ENCODE measurements at places on chromosomes 6 and 20. TPM values are rescaled to one million over a fixed set of nuclear protein-coding genes. Genes with fewer than 3 reads are reported as not detected.

- no peak for DNase-seq
Observed at GRCh38 chr6:26472549-26473290, 15.0 kb downstream of the BTN2A1 start.

DNA sequence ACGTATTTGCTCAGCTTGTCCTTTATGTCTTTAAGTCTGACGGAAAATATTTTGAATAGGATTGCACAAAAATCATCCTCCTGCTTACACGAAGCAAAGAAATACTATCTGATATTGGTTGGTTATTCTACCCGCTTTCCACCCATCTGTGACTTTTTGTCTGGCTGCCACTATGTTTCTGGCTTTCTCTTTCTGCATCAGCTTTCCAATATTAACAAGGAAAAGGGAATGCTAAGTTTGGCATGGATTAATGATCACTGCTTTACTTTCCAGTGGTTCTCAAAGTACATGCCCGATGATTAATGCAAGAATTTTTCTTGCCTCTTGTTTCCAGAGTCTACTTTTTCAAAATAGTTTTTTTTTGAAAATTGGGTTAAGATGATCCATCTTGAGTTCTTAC, 57.0 kb downstream of the RNF144B start:
- no peak for DNase-seq

Gene PEX3
- 18.9 TPM for total RNA-seq

- no peak for DNase-seq
Observed at GRCh38 chr6:156916130-156916801, 139.1 kb downstream of the ARID1B start.

GRCh38 chr6:77447254-77447653, 16.0 kb downstream of the HTR1B start:
- DNase-seq: no peak

GRCh38 chr6:14431385-14432330, 314.1 kb downstream of the CD83 start:
- DNase-seq: no peak

Gene SLC17A1
- total RNA-seq: not detected

- no peak for DNase-seq
Observed at GRCh38 chr20:33827634-33828325, 16.6 kb downstream of the CHMP4B start.

GRCh38 chr6:27145731-27146455, 101.6 kb upstream of the PRSS16 start:
- DNase-seq: peak; percentile 80

Gene SLC12A5
- total RNA-seq: 1.1 TPM

- no peak for DNase-seq
Observed at GRCh38 chr6:1995636-1996035, 249.8 kb downstream of the GMDS start.

- no peak for DNase-seq
Observed at GRCh38 chr20:52892023-52892422, 80.1 kb upstream of the TSHZ2 start.

Gene CRISP2
- not detected for total RNA-seq

DNA sequence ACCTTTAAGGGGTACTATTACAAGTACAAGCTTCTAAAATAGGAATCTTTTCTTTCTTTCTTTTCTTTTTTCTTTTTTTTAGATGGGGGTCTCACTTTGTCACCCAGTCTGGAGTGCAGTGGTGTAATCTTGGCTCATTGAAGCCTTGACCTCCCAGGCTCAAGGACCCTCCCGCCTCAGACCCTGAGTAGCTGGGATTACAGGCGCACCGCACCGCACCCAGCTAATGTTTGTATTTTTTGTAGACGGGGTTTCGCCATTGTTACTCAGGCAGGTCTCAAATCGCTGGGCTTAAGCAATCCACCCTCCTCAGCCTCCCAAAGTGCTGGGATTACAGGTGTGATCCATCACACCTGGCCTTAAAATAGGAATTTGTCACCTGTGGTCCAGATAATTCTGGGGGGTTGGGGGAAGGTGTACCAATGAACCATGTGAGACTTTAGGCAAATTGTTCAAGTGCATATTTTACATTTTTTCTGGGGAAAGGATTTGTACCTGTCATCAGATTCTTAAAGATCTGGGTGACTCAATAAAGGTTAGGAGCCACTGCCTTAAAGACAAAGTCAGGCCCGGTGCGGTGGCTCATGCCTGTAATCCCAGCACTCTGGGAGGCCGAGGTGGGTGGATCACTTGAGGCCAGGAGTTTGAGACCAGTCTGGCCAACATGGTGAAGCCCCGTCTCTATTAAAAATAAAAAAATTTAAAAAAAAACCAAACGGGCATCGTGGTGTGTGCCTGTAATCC, 19.7 kb upstream of the SYNJ2 start:
- DNase-seq: no peak

DNA sequence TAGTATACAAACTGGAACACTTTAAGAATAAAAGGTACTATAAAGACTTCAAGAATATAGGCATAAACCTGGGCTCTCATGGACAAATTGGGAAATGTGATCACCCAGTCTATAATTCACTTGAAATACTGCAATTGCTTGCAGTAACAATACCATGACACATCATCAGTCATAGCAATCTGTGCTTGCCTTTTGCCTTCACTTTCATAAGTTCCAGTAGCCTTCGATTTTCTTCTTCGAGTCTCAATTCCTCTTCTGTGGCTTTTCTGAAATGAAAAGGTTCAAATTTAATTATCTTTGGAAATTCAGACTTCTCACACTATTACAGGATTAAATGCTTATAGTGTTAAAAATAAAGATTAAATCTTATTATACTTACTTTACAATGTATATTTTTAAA, 96.3 kb upstream of the ZBTB24 start:
- no peak for DNase-seq

Gene MATN4
- total RNA-seq: not detected

- no peak for DNase-seq
Observed at GRCh38 chr6:79239536-79240168, 5.2 kb upstream of the HMGN3 start.

DNA sequence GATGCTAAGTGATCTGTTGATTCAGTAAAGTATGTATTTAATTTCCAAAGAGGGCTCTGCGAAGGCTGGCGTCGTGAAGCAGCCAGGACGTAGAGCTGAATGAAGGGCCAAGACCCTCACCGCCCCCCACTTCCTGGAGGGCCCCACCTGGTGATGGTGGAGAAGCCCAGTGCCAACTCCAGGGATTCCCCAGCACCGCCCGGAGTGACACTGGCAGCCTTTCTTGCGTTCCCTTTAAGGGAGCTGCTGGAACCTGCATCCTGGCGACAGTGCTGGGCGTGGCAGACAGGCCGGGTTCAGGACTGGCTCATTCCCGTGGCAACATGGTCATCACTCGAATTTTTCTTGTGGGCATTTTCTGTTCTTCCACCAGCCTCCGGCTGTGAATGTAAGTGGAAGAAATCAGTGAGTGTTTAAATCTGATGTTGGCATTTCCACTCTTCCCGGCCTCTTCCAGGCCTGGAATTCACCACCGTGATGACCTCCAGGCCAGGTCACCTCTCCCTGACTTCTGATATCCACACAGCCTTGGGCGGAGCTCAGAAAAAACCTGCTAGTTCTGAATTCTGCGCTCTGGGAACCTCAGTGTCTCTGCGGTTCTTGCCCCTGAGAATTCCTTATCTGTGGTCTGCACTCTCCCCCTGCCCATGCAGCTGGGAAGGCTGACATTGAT, 57.4 kb upstream of the DACT2 start:
- DNase-seq: peak; percentile 42

Gene FOXS1
- 4.3 TPM for total RNA-seq

GRCh38 chr20:50199703-50200102, 9.1 kb downstream of the CEBPB start:
- DNase-seq: no peak

GRCh38 chr6:49410564-49410963, 52.5 kb downstream of the MMUT start:
- no peak for DNase-seq

- DNase-seq: no peak
Observed at GRCh38 chr6:31622684-31623091, 2.2 kb downstream of the PRRC2A start.

Gene PDYN
- total RNA-seq: not detected

Gene NOX3
- total RNA-seq: not detected

- no peak for DNase-seq
Observed at GRCh38 chr6:63912887-63913286, 277.3 kb downstream of the PHF3 start.

DNA sequence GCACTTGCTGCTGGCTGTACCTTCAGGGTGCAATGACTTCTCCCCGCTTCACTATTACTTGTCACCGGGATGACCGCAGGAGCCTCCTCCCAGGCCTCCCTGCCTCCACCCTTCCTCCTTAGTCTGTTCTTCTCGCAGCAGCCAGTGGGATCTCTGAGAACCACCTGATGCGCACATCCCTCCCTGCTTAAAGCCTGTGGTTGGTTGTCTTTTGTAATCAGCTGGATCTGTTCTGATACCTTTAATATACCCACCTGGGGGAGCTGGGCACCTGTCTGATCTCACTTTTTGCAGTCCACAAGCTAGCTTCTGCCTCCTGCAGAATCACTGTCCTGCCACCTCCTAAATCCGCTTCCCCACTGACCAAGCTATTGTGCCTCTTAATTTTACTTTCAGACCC, 34.6 kb downstream of the TOX2 start:
- DNase-seq: no peak

DNA sequence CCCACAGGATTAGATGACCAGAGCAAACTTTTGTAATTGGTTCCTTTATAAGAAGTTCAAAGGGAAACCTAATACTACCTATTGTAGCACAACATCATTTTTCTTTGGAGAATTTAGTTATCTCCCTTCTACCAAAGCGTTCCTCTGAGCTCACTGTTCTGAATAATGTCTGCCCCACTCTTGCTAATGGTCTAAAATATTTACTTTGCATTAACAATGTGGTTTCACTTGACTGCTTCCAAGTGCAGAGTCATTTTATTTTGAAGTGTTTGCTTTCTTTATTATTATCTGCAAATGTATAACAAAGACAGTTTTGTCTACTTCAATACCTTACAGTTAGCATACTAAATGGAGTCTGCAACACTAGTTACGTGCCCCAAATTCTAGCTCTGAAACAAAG, 15.0 kb downstream of the TRAPPC3L start:
- DNase-seq: no peak

GRCh38 chr6:43193929-43194328, 11.9 kb downstream of the CUL9 start:
- DNase-seq: no peak

DNA sequence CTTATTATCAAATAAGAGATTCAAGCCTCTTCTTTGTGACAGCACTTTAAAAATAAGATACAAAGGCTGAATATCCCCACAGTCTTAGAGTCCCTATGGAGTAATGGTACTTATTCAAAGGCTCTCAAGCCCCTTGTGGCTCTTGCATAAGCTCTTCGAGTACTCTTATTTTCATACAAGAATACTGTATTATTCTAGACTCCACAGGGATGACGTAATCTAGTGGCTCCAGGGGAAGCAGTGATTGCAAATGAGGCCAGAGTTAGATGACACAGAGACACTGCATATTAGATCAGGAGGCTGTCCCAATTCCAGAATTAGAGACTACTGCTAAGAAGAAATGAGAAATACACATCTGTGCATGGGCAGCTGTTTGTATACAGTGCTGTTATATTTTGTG, 1195.9 kb upstream of the MAP3K7 start:
- DNase-seq: no peak

Gene AARS2
- 10.1 TPM for total RNA-seq

DNA sequence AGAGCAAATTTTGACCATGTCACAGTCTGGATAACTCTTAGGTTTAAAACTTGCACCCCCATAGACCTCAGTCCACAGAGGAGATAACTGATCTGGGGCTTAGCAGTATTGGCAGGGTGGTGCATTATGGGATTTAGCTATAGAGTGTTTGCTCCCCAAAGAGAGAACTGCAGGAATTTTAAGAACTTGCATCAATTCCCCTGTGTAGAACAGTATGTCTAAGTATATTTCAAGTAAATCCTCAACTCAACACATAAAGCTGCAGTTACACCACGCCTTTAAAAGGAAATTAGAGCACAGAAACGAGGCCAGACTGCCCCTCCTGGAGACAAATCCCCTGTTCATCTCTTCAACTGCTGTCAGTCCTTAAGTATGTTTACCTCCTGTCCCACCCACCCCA, 144.9 kb downstream of the TRMT11 start:
- DNase-seq: no peak

Gene TFAP2C
- total RNA-seq: 0.18 TPM

- DNase-seq: no peak
Observed at GRCh38 chr6:14701946-14702345, 543.9 kb upstream of the JARID2 start.

Gene HM13
- 60.9 TPM for total RNA-seq
